Hypothalamus (tissue), 51 donors: ENCODE measurements at places on chromosomes 5 and 9.

GRCh38 chr9:107639426-107639825 lies 149.9 kb upstream of the KLF4 start:
- DNase-seq, result no peak

DNA sequence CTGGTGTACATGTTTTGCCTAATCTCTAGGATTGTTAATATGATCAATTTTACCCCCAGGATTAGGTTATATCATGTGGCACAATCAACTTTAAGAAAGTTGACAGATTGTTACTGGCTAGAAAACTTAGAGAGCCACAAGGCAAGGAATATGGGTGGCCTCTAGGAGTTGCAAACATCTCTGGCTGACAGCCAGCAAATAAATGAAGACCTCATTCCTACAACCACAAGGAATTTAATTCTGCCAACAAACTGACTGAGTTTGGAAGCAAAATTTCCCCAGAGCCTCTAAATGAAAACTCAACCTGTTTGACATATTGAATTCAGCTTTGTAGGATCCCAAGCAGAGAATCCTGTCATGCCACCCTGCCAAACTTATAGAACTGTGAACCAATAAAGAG lies 196.4 kb upstream of the PTGER4 start:
- DNase-seq, result no peak

DNA sequence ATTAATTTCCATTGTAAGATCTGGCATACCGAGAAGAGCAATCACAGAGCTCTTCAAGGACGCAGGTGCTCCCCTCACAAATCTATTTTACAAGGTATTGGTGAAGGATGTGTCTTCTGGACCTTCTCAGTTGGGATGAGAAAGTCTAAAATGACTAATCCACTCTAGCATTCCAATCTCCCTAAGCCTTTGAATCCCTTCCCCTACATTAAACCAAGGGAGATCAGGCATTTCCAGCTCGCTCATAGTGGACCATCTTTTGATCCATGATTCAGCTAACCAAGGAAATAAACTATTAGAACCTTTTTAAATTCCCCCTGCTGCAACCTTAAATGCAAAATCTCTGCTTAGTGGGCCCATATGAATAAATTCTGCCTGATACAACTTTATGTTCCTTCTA lies 95.9 kb upstream of the FBN2 start:
- DNase-seq, result no peak

DNA sequence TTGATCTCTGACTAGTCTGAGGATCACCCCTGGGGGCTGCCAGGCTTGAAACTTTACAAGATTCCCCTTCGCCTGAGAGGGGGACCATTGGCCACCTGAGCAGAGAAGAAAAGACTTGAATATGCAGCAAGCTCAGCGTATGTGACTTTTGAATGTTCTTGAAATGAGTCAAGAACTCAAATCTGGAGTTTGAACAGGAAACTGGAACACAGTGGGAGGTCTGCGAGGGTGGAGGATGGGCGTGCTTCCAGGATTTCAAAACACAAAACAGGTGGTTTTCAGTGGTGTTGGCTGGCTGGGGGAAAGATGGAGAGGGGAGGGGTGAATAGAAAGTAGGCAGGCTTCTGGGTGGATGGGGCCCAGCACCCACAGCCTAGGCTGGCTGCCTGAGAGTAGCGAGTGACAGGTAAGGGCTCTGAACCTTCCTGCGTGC lies 40.6 kb downstream of the TMEM174 start:
- DNase-seq, result no peak

DNA sequence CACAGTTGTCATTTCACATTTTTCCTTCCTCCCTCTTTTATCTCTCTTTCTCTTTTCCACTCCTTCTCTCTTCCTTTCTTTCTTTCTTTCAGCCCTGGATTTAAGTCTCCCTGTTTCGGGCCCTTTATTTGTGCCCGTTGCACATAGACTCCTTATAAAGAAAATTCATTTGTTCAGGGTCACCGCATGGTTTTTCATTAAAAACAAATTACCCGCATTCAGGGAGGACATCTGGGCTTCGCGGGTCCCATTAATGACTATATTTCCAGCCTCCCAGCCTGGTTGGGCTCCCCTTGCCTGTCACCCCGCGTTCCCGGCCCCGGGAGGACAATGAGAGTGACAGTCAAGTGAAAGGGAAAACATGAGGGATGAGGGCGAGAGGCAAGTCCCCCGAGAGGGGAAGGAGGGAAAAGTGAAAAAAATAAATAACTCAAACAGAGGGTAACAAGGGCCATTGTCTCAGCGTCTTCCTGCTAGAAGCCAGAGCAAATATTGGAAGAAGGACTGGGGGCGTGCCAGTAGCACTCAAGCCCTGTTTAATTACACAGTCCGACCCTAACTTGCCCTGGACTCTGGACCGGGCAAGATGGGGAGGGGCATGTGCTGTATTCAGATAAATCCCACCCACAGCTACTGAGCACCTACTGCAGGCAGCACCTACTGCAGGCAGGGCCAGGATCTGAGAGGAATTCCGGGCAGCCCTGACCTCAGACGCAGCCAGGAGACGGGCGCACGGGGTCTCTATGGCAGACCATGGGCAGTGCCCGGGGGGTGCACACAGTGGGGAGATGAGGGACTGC lies 166.2 kb downstream of the PAX5 start:
- DNase-seq, result no peak

- no peak for DNase-seq
Observed at GRCh38 chr9:79006546-79006945, 565.2 kb upstream of the TLE4 start.

DNA sequence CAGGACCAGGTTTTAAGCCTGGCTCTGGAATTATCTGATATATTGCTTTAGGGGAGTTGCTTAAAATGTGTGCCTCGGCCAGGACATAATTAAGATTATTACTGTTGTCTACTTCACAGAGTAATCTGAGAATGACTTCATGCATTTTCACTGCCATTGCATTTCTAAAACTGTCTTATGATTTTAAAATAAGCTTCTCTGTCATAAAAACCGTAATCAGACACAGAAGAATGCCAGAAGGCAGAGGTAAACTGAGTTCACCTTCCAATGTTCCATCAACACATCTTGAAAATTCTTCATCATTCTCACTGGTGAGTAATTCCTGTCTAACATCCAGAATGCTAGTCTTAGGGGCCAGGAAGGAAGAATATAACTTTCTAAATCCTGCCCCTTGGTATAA lies 47.1 kb downstream of the ISOC1 start:
- DNase-seq, result no peak
